Activated naive CD8-positive, alpha-beta T cell treated with anti-CD3 and anti-CD28 coated beads, Interleukin-2, amount 50 U/mL, for 24 hours (primary cell): ENCODE measurements at places on chromosomes 4 and X.

DNA sequence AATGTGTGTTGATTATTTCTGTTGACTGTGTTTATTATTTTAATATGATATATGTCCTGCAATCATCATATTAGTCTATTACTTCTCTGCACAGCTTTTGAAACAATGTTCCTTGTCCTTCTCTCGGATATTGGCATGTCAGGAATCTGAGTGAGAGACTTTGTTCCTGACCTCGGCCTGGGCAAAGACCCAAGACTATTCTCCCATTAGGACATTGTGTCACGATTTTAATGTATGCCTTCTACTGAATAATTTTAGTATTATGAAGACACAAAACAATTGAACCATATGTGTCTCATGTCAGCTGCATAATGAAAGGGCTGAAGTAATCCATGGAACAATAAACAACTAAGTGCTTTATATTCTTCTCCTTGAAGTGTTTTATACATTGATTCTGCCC is 580.8 kb upstream of the TENM3 start:
- H3K4me3 ChIP-seq: no peak overlapping the region
- no peaks in the 10 kb centered on the region for H3K36me3 ChIP-seq
- H3K27ac ChIP-seq: no peak overlapping the region
- no peak for DNase-seq
- H3K4me1 ChIP-seq: no peaks in the 10 kb centered on the region

GRCh38 chr4:38086151-38086848 is 126.1 kb downstream of the PTTG2 start:
- peaks cover 13% of the 10 kb centered on the region for H3K4me1 ChIP-seq
- peaks cover 24% of the 10 kb centered on the region for H3K36me3 ChIP-seq
- H3K27ac ChIP-seq: no peak overlapping the region
- DNase-seq: no peak
- no peaks in the 10 kb centered on the region for H3K27me3 ChIP-seq

- H3K4me1 ChIP-seq: no peaks in the 10 kb centered on the region
- H3K27me3 ChIP-seq: peaks cover 14% of the 10 kb centered on the region
- no peak overlapping the region for H3K27ac ChIP-seq
- no peak overlapping the region for H3K4me3 ChIP-seq
- no peaks in the 10 kb centered on the region for H3K36me3 ChIP-seq
Observed at GRCh38 chr4:47718696-47719095, 119.2 kb downstream of the CORIN start.

GRCh38 chrX:66654411-66654810 is 15.5 kb upstream of the EDA2R start:
- no peaks in the 10 kb centered on the region for H3K36me3 ChIP-seq
- no peak for DNase-seq
- H3K4me1 ChIP-seq: no peaks in the 10 kb centered on the region

GRCh38 chr4:41456559-41457101 is 81.3 kb upstream of the LIMCH1 start:
- no peak for DNase-seq
- H3K27me3 ChIP-seq: peaks cover 7% of the 10 kb centered on the region
- H3K4me1 ChIP-seq: no peaks in the 10 kb centered on the region

DNA sequence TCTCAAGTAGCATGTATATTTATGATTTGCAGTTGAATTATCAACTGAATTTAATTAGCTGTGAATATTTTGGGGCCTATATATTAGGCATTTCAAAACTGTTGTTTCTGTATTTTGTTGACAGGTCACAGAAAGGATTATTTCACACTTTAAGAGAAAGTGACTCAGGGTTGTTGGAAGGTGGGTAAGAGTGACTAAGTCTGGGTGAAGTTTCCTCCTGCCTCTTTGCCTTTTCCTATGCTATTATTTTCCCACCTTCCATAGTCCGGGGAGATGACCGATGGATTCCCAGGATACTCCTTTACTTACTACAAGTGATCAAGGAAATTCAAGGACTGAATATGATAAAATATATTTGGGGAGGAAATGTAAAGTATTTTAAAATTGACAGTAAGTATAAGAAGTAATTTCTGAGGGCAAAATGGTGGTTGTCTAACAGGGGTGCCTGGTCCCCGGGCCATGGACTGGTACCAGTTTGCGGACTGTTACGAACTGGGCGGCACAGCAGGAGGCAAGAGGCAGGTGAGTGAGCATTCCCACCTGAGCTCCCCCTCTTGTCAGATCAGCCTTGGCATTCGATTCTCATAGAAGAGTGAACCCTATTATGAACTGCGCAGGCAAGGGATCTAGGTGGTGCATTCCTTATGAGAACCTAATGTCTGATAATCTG is 175.5 kb upstream of the GPRIN3 start:
- H3K36me3 ChIP-seq: no peaks in the 10 kb centered on the region
- DNase-seq: no peak
- H3K4me3 ChIP-seq: no peak overlapping the region
- H3K27ac ChIP-seq: no peak overlapping the region

GRCh38 chr4:84699001-84699671 is 116.2 kb downstream of the CDS1 start:
- H3K27ac ChIP-seq: no peak overlapping the region
- H3K36me3 ChIP-seq: no peaks in the 10 kb centered on the region
- H3K27me3 ChIP-seq: no peaks in the 10 kb centered on the region
- H3K4me1 ChIP-seq: no peaks in the 10 kb centered on the region
- DNase-seq: no peak
- no peak overlapping the region for H3K4me3 ChIP-seq

- H3K27me3 ChIP-seq: no peaks in the 10 kb centered on the region
- H3K4me1 ChIP-seq: peaks cover 33% of the 10 kb centered on the region
- H3K4me3 ChIP-seq: no peak overlapping the region
- DNase-seq: no peak
Observed at GRCh38 chr4:83128240-83128929, 13.9 kb upstream of the PLAC8 start.

- peaks cover 12% of the 10 kb centered on the region for H3K4me1 ChIP-seq
- no peak for DNase-seq
- no peaks in the 10 kb centered on the region for H3K27me3 ChIP-seq
- H3K27ac ChIP-seq: no peak overlapping the region
Observed at GRCh38 chrX:110155759-110156158, 152.8 kb downstream of the TMEM164 start.

DNA sequence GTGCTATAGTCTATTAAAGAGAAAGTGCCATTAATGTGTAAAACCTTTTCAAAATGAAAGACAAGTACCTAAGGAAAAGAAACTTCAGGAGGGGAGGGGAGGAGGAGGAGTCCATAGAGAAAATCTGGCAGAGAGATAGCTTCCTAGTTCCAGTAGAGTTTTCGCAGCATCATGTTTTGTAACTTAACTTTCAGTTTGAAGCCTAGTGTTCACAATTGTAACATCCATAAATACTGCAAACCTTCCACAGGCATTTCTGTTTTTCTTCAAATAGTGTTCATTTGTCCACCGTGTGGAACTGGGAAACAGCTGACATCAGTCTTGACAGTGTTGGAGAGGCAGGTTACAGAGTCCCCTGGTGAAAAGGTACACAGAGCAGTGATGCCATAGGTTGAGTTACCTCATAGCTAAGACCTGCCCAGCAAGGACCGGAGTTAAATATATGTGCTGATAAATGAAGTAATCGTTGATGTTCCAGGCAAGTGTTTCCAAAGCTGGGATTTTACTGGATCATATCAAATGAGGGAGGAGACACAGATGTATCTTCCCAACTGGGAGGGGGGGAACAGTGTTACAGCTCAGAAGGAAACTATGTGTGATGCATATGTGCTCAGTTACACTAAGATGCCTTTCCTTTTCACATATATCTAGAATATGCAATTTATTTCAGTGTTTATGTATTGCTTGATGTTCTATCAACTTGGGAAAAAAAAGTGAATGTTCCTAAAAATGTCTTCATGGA is 369.5 kb upstream of the FAM241A start:
- H3K36me3 ChIP-seq: no peaks in the 10 kb centered on the region
- H3K27me3 ChIP-seq: no peaks in the 10 kb centered on the region
- no peaks in the 10 kb centered on the region for H3K4me1 ChIP-seq
- no peak for DNase-seq

DNA sequence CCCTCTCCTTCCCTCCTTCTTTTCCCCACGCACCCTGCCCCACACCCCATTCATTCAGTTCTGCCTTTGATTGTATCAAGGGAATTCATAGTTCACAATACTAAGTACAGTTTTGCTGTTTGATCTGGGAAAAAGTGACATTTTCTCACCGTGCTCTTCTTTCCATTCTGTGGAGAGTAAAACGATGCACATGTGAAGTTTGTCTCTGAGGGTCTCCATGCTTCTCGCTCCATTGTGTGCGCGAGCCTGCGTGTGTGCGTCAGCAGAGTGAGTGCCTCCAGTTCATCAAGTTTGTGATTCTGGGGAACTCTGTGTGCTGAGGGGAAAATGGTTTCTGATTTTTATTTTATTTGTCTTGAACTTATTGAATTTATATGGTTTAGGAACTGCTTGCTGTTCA is 1.9 kb downstream of the STK26 start:
- H3K36me3 ChIP-seq: peaks cover 31% of the 10 kb centered on the region
- DNase-seq: peak; percentile 16
- H3K27me3 ChIP-seq: no peaks in the 10 kb centered on the region
- H3K27ac ChIP-seq: peak overlapping the region; percentile 94
- H3K4me3 ChIP-seq: peak overlapping the region; percentile 91
- peaks cover 57% of the 10 kb centered on the region for H3K4me1 ChIP-seq

DNA sequence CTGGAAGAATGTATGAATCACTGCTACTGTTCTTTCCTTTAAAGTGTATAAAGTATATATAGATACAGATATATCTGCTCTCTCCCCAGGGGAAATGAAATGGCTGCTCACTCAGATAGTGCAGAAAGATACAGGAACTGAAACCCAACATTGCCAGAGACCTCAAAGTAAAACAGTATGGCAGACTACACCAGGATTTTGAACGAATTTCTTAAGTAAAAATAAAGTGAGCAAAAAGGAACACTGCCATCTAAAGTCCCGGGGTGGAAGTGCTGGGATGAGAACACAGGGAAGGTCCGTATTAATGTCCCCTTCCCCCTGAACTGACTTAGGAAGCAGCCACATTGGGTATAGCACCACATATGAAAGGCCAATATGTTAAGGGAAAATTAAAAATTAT is 93.4 kb downstream of the TMA16 start:
- DNase-seq: peak; percentile 5
- no peak overlapping the region for H3K4me3 ChIP-seq
- H3K27me3 ChIP-seq: no peaks in the 10 kb centered on the region
- H3K27ac ChIP-seq: no peak overlapping the region
- peaks cover 19% of the 10 kb centered on the region for H3K4me1 ChIP-seq
- H3K36me3 ChIP-seq: peaks cover 5% of the 10 kb centered on the region

DNA sequence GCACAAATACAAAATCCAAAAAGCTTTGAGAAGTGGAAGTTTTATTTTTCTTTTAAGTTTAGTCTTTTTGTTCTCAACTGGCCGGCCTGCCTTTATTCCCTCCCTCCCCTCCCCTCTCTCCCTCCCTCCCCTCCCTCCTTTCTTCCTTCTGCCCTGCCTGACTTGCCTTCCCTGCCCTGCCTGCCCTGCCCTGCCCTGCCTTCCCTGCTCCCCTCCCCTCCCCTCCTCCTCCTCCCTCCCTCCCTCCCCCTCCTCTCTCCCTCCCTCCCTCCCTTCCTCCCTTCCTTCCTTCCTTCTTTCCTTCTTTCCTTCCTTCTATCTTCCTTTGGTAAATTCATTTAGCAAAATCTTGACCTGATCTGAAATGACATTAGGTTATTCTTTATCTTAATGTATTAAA is 69.8 kb upstream of the LIMCH1 start:
- peaks cover 2% of the 10 kb centered on the region for H3K27me3 ChIP-seq
- DNase-seq: no peak
- no peak overlapping the region for H3K4me3 ChIP-seq
- H3K4me1 ChIP-seq: no peaks in the 10 kb centered on the region
- no peaks in the 10 kb centered on the region for H3K36me3 ChIP-seq
- H3K27ac ChIP-seq: no peak overlapping the region

DNA sequence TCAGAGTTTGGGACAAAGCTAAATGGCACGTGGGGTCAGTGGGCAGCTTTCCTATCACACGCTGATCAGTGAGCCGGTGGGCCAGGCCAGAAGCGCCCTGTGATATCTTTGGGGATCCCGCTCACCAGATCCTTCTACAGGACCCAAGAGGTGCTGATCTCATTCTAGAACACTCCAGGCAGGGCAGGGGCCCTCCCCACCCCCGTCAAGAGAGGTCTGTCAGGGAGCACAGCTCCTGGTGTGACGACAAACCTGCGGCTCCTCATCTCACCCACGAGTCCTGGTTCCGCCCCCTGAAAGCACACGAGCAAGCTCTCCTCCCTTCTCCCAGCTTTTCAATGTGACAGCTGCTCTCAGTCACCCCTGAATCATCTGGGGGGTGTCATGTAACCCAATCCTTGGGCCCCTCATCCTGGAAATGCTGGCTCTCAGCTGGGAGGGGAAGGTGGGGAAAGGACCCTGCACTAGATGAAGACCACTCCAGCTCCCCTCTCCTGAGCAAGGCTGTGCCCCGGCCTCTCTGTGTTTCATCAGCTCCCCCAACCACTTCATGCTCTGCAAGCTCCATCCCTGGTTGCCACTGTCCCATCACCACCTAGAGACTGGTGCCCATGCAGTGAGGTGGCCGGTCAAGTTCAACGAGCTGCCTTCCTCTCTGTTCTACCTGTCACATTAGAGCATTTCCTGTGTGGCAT is 4.6 kb downstream of the HCFC1 start:
- no peaks in the 10 kb centered on the region for H3K27me3 ChIP-seq
- peak overlapping the region; percentile 99 for H3K4me3 ChIP-seq
- DNase-seq: peak; percentile 60
- H3K27ac ChIP-seq: peak overlapping the region; percentile 94

DNA sequence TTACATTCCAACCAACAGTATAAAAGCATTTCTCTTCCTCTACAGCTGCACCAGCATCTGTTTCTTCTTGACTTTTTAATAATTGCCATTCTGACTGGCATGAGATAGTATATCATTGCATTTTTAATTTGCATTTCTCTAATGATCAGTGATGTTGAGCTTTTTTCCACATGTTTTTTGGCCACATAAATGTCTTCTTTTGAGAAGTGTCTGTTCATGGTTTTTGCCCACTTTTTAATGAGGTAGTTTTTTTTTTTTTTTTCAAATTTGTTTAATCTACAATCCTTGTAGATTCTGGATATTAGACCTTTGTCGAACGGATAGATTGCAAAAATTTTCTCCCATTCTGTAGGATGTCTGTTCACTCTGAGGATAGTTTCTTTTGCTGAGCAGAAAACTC is 39.5 kb upstream of the TBC1D19 start:
- no peak overlapping the region for H3K27ac ChIP-seq
- H3K4me1 ChIP-seq: no peaks in the 10 kb centered on the region
- peaks cover 3% of the 10 kb centered on the region for H3K27me3 ChIP-seq

DNA sequence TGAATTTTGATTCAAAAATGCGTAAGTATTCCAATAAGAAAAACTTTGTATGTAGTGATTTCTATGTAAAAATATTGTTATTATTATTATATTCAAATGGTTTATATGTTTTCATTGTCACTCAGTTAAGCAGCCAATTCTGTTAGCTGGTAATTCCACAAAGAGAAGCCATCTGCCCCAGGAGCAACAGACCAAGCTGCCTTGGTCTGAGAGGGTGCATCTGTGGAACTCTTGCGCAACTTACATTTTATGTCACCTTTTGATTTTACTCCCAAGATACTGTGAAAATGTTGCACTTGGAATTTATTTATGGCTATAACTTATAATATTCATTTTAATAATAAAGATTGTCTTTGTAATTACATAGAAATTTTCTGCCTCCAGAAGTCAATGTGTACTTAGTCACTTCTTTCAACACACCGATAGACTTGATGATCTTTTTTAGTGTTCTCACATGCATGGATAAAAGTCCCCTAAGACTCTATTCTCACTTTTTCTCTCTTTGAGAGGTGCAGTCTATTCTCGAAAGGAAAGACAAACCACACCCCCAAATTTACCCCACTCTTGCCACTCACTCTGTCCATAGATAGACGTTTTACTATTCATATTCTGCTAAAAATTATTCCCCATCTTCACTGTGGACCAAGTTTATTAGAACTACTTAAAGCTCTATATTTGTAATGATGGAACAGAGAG is 30.6 kb downstream of the GPR174 start:
- H3K27me3 ChIP-seq: no peaks in the 10 kb centered on the region
- H3K36me3 ChIP-seq: peaks cover 38% of the 10 kb centered on the region
- DNase-seq: no peak
- peak overlapping the region; percentile 67 for H3K4me3 ChIP-seq
- H3K27ac ChIP-seq: peak overlapping the region; percentile 85
